ENCODE measurements at places on chromosomes 7 and 10. TPM values are rescaled to one million over a fixed set of nuclear protein-coding genes. Genes with fewer than 3 reads are reported as not detected.

AKR1D1 gene
- total RNA-seq = not detected

GPR37 gene
- 4.1 TPM for total RNA-seq

ECD gene
- total RNA-seq = 64.5 TPM

FAM25C gene
- total RNA-seq = not detected

TFPI2 gene
- 96.5 TPM for total RNA-seq

ZNF488 gene
- not detected for total RNA-seq

ANKRD1 gene
- total RNA-seq = 1,007 TPM

NRG3 gene
- 0.43 TPM for total RNA-seq

Data from thoracic aorta endothelial cell (primary cell).